Subcutaneous preadipocyte (primary cell): ENCODE measurements at places on chromosomes 6 and 20. TPM values are rescaled to one million over a fixed set of nuclear protein-coding genes. Genes with fewer than 3 reads are reported as not detected.

Gene ILRUN
- total RNA-seq, result 31.2 and 40.9 TPM in 2 replicates

Gene C4A
- total RNA-seq, result 1.4 and 2.6 TPM in 2 replicates

Gene TAP2
- 21.7 and 22.5 TPM in 2 replicates for total RNA-seq

Gene DTD1
- total RNA-seq, result 75.3 and 82.3 TPM in 2 replicates

Gene CENPQ
- 7.2 and 12.5 TPM in 2 replicates for total RNA-seq

Gene PPIL6
- 4.3 and 5.5 TPM in 2 replicates for total RNA-seq

Gene TBXT
- not detected in 2 replicates for total RNA-seq

Gene SAPCD1
- 0.59 and 1.1 TPM in 2 replicates for total RNA-seq

Gene ENPP5
- 0.78 and 9.6 TPM in 2 replicates for total RNA-seq

Gene DNAH8
- not detected in 2 replicates for total RNA-seq

Gene SUMO4
- total RNA-seq, result 1.8 and 2.7 TPM in 2 replicates

Gene GGTLC1
- not detected in 2 replicates for total RNA-seq

Gene NRM
- 7.7 and 9.0 TPM in 2 replicates for total RNA-seq

Gene DPPA5
- total RNA-seq, result not detected in 2 replicates

Gene TPX2
- 57.7 and 99.1 TPM in 2 replicates for total RNA-seq

Gene EEF1A2
- not detected in 2 replicates for total RNA-seq
